ENCODE measurements at places on chromosomes 3 and 15. TPM values are rescaled to one million over a fixed set of nuclear protein-coding genes. Genes with fewer than 3 reads are reported as not detected.

DNA sequence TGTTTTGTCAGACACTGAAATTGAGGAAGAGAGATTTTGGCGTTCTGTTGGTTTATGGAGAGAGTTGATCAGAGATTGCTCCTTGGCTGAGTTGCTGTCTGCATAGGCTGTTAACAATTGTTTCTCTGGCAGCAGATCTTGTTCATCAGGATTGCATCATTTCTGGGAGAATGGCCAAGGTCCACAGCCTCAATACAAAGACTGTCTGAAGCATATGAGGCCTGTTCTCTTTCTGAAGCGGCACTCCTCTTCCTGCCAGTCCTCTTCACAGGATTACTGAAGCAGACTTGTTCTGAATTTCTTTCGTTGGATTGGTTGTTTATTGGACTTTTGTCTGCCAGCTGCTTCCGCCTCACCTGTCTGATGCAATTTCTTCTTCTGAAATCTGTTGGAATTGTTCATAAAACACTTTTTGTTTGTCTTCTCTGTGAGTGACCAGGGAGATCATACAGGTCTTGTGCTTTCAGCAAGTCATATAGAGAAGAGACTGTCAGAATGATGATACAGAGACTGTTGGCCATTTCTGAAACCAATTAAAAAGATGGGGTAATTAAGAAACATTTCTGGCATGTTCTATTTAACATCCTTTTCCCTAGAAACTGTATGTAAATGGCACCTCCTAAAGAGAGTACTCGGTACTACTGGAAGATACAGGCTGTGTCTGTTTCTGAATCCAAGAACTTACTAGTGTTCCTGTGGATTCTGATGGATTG lies 25.5 kb downstream of the SETD5 start:
- DNase-seq = no peak
- H3K4me1 ChIP-seq = peaks cover 15% of the 10 kb centered on the region
- peak overlapping the region; percentile 32 for H3K27ac ChIP-seq
- no peaks in the 10 kb centered on the region for H3K27me3 ChIP-seq

- no peaks in the 10 kb centered on the region for H3K36me3 ChIP-seq
- no peak overlapping the region for H3K27ac ChIP-seq
- H3K4me1 ChIP-seq = peaks cover 8% of the 10 kb centered on the region
- peaks cover 6% of the 10 kb centered on the region for H3K27me3 ChIP-seq
- DNase-seq = peak; percentile 44
- no peak overlapping the region for H3K4me3 ChIP-seq
Observed at GRCh38 chr3:46705022-46705530, 3.9 kb downstream of the TMIE start.

- no peak overlapping the region for H3K27ac ChIP-seq
- H3K27me3 ChIP-seq = no peaks in the 10 kb centered on the region
- H3K4me1 ChIP-seq = no peaks in the 10 kb centered on the region
- no peak for DNase-seq
- peaks cover 8% of the 10 kb centered on the region for H3K36me3 ChIP-seq
- H3K4me3 ChIP-seq = no peak overlapping the region
Observed at GRCh38 chr3:142374687-142375086, 73.2 kb downstream of the XRN1 start.

GRCh38 chr3:146334151-146334550 lies 83.2 kb upstream of the PLSCR4 start:
- no peak overlapping the region for H3K27ac ChIP-seq
- H3K27me3 ChIP-seq = no peaks in the 10 kb centered on the region
- H3K4me3 ChIP-seq = no peak overlapping the region

- H3K4me1 ChIP-seq = no peaks in the 10 kb centered on the region
- no peaks in the 10 kb centered on the region for H3K36me3 ChIP-seq
- no peak overlapping the region for H3K4me3 ChIP-seq
- H3K27ac ChIP-seq = no peak overlapping the region
- H3K27me3 ChIP-seq = no peaks in the 10 kb centered on the region
Observed at GRCh38 chr15:69435985-69436384, 16.6 kb upstream of the RPLP1 start.

DNA sequence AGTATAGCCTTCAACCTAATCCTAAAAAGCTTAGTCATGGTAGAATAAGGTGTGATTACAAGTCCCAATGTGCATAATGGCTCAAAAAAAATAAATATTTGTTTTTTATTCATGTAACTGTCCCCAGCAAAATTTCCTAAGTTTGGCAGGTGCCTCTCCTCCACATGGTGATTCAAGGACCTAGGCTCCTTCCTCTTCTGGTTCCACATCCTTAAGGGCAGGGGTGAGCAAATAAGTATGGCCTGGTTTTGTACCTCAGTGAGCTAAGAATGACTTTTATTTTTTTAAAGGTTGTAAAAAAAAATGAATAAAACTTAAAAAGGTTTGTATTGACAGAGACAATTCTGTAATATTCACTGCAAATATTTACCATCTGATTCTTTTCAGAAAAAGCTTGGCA lies 343.5 kb upstream of the UBE2E2 start:
- no peak overlapping the region for H3K27ac ChIP-seq
- no peak for DNase-seq
- H3K36me3 ChIP-seq = no peaks in the 10 kb centered on the region
- H3K4me1 ChIP-seq = no peaks in the 10 kb centered on the region
- H3K27me3 ChIP-seq = no peaks in the 10 kb centered on the region

DNA sequence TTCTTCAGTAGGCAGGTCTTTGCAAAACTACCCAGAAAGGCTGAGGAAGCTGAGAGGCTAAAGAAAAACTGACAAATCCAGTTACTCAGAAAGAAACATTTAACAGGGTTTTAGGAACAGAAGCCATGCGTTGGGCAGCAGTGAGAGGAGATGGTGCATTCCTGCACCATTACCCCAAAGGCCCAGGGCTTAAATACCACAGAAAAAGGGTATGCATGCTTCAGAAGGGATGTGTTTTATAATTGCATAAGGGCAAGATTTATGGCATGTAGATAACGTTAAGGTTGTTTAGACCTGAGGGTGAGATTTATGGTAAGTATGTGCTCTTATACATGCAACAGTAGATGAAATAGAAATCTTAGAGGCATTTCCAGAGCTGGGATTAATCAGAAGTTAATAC lies 10.0 kb downstream of the C3orf52 start:
- no peak for DNase-seq
- H3K4me1 ChIP-seq = peaks cover 3% of the 10 kb centered on the region
- H3K27ac ChIP-seq = no peak overlapping the region
- H3K4me3 ChIP-seq = no peak overlapping the region
- no peaks in the 10 kb centered on the region for H3K36me3 ChIP-seq

DNA sequence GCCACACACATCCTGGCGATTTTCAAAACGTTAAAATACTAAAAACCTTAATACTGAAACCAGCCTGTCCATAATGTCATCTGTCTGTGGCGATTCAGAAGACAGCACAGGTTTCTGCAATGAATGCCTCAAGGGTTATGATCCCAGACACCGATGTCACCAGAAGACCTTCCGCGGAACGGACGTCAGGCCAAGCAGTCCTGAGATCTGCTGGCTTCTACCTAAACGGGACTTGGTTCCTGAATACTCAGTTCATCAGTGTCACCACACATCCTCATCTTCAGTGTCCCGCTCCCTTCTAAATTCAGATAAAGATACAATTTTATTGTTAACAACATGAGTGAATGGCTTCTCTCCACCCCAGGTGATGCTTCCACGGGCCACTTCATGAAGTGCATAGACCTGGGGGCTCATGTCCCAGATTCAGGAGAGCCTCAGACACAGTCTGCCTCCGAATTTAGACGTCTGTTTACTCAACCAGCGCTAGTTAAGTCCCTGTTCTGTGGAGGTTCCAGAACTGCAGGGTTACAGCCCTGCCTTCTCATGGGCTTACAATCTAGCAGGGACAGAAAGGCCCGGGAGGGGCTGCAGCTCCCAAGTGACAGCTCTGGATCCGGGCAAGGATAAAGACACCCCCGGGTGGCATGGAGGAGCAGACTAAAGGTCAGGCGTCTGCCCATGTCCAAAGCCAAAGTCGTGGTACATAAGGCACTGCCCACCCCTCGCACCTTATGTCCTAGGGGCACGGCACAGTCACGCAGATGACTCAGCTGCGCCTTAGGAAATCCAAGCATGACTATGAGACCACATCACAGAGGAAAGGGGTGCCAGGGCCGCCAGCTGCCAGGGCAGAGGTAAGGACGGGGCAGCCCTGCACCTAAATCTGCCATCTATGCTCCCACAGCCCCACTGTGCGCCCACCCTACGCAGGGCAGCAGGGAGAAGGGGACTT lies 75.9 kb downstream of the VGLL4 start:
- no peaks in the 10 kb centered on the region for H3K4me1 ChIP-seq
- no peaks in the 10 kb centered on the region for H3K27me3 ChIP-seq
- no peak overlapping the region for H3K27ac ChIP-seq
- no peak overlapping the region for H3K4me3 ChIP-seq
- DNase-seq = no peak
- H3K36me3 ChIP-seq = peaks cover 4% of the 10 kb centered on the region

GRCh38 chr3:149632225-149632624 lies 25.6 kb downstream of the WWTR1 start:
- no peak for DNase-seq
- H3K4me3 ChIP-seq = no peak overlapping the region
- no peak overlapping the region for H3K27ac ChIP-seq
- no peaks in the 10 kb centered on the region for H3K36me3 ChIP-seq
- H3K4me1 ChIP-seq = no peaks in the 10 kb centered on the region

GRCh38 chr15:57102858-57103257 lies 184.4 kb downstream of the TCF12 start:
- H3K36me3 ChIP-seq = no peaks in the 10 kb centered on the region
- no peak for DNase-seq
- H3K27ac ChIP-seq = no peak overlapping the region
- H3K27me3 ChIP-seq = no peaks in the 10 kb centered on the region
- no peak overlapping the region for H3K4me3 ChIP-seq

GRCh38 chr3:46228260-46229242 lies 13.7 kb upstream of the CCR3 start:
- H3K27ac ChIP-seq = no peak overlapping the region
- H3K27me3 ChIP-seq = no peaks in the 10 kb centered on the region
- no peak for DNase-seq
- H3K4me1 ChIP-seq = no peaks in the 10 kb centered on the region
- no peaks in the 10 kb centered on the region for H3K36me3 ChIP-seq

DNA sequence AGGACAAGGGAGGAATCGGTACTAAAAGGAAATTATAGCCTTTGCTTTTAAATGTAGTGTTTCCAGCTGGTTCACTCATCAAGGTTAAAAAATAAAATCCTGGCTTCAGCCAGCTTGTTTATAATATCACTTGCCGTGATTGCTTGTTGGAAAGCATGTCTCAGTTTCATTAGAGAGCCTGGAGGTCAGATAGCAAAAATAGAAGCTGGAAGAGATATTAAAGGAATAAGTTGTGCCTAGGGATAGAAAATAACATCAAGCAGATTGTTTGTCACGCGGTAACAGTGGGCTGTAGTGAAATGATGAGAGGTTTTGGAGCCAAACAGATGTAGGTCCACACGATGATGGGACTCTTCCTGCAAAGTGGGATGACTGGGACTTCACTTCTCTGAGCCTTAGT lies 17.7 kb upstream of the SLMAP start:
- no peaks in the 10 kb centered on the region for H3K4me1 ChIP-seq
- no peak overlapping the region for H3K4me3 ChIP-seq
- no peak for DNase-seq
- no peaks in the 10 kb centered on the region for H3K27me3 ChIP-seq
- H3K27ac ChIP-seq = no peak overlapping the region
- H3K36me3 ChIP-seq = no peaks in the 10 kb centered on the region

- H3K36me3 ChIP-seq = no peaks in the 10 kb centered on the region
- no peak overlapping the region for H3K27ac ChIP-seq
- DNase-seq = no peak
Observed at GRCh38 chr3:135050536-135050935, 255.5 kb downstream of the EPHB1 start.

DNA sequence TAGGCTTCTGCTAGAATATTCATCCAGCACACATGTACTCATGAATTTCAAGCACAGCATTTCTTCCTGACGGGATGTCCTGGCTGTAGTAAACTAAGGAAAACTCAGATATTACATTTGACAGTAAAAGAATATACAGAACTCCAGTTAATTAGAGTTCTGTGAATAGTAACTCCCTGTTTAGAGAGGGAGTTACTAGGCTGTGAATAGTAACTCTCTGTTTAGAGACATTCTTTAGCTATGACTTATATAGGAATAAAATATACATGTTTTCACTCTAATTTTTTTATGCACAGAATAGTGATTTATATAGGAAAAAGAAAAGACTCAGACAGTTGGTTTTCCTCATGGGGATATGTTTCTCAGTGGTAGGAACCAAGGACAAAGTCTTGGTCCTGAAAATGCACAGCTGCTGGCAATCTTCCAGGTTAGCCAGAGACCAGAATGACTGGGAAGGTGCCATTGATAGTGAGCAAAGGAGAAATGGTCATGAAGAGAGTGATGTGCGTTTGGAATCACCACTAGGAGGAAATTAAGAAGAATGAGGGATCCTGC lies 480.7 kb upstream of the THBS1 start:
- H3K36me3 ChIP-seq = no peaks in the 10 kb centered on the region
- no peak for DNase-seq
- H3K27ac ChIP-seq = no peak overlapping the region
- H3K4me1 ChIP-seq = no peaks in the 10 kb centered on the region

- H3K27ac ChIP-seq = no peak overlapping the region
- H3K4me3 ChIP-seq = no peak overlapping the region
- H3K27me3 ChIP-seq = no peaks in the 10 kb centered on the region
- H3K36me3 ChIP-seq = no peaks in the 10 kb centered on the region
- no peak for DNase-seq
- no peaks in the 10 kb centered on the region for H3K4me1 ChIP-seq
Observed at GRCh38 chr15:65334586-65335231, 30.2 kb downstream of the RNU5B-1 start.

DNA sequence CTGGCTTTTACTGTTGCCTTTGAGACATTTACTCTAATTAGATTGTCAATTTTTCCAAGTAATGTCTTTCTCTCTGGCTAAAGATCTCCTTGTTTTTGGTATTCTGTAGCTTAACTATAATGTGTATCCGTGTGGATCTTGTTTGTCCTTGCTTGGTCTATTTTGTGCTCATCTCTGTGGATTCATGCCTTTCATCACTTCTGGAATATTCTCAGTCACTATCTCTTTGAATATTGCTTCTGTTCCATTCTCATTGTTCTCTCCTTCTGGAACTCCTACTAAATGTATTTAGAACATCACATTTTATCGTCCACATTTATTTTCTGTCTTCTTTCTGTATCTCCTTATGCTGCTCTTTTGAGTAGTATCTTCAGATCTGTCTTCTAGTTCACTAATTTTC lies 12.7 kb downstream of the PGPEP1L start:
- H3K4me1 ChIP-seq = no peaks in the 10 kb centered on the region
- no peak overlapping the region for H3K4me3 ChIP-seq
- H3K27ac ChIP-seq = no peak overlapping the region
- no peak for DNase-seq
- H3K27me3 ChIP-seq = no peaks in the 10 kb centered on the region
- H3K36me3 ChIP-seq = no peaks in the 10 kb centered on the region

The ATP13A4 gene
- total RNA-seq = 1.3 TPM

The LRRC31 gene
- not detected for total RNA-seq

The RASGRP1 gene
- total RNA-seq = 64.7 TPM

The GABRG3 gene
- total RNA-seq = not detected

The COX5A gene
- total RNA-seq = 326 TPM

The PLSCR4 gene
- not detected for total RNA-seq

The CYP8B1 gene
- not detected for total RNA-seq

The FAM107A gene
- not detected for total RNA-seq

The BUB1B gene
- total RNA-seq = 44.4 TPM

The TF gene
- 0.02 TPM for total RNA-seq
